ENCODE measurements at places on chromosomes 3 and 15.

GRCh38 chr3:17850448-17850847 lies 108.0 kb upstream of the TBC1D5 start:
- no peak for DNase-seq

GRCh38 chr3:177284383-177284881 lies 87.2 kb upstream of the TBL1XR1 start:
- peak; percentile 6 for DNase-seq

DNA sequence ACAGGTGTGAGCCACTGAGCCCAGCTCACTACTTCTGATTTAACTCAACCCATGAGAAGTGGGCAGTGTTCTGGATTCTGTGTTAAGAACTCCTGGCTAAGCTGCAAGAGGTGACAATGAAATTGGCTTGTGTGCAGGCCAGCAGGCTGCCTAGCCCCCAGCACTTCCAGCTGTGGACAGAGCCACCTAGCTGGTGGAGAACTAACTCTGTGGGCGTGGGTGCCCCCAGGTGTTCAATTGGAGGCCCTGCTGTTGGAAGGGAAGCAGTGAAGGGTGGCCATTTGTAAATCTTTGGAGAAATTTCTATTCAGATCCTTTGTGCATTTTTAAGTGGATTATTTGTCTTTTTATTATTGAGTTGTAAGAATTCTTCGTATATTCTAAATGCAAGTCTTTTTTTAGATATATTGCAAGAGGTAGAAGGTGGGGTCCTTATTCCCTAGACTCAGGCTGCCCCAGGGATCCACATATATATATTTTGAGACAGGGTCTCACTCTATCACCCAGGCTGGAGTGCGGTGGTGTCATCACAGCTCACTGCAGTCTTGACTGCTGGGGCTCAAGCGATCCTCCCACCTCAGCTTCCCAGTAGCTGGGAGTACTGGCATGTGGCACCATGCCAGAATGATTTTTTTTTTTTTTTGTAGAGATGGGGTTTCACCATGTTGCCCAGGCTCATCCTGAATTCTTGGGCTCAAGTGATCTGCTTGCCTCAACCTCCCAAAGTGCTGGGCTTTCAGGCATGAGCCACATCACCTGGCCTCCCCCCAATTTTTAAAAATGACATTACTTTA lies 7.2 kb upstream of the SCAMP5 start:
- peak; percentile 9 for DNase-seq

DNA sequence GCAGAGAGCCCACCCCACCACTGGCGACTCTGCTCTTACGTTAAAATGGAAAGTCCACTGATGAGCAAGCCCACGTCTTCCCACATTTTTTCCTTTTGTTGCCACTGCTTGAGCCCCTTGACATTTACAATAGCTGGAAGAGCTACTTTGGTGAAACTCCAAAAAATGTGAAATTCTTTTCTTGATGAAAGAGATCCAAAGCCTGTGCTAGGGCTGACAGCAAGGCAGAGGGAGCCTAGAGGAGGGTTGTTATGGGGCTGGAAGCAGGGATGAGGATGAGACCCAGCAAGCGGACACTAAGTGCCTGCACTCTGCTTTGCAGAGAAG lies 97.1 kb downstream of the CEMIP start:
- DNase-seq = no peak

GRCh38 chr3:150495149-150495548 lies 51.1 kb downstream of the SERP1 start:
- no peak for DNase-seq

DNA sequence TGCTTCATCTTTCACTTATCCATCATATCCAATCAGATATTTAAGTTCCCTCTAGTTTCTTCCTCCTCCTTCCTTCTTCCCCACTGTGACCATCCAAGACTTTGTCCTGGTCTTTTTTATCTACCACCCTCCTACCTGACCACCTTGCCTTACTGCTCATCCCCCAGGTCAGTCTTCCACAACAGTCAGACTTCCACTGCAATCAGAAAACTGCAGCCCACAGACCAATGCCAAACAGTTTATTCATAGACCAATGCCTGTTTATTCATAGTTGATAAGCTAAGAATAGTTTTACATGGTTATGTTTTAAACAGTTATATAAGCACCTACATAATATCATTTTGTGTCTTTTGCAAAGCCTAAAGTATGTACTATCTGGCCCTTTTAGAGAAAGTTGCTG lies 65.5 kb downstream of the TRIM69 start:
- DNase-seq = no peak

- DNase-seq = no peak
Measured at GRCh38 chr3:127820221-127820825, 2.0 kb downstream of the MGLL start.

DNA sequence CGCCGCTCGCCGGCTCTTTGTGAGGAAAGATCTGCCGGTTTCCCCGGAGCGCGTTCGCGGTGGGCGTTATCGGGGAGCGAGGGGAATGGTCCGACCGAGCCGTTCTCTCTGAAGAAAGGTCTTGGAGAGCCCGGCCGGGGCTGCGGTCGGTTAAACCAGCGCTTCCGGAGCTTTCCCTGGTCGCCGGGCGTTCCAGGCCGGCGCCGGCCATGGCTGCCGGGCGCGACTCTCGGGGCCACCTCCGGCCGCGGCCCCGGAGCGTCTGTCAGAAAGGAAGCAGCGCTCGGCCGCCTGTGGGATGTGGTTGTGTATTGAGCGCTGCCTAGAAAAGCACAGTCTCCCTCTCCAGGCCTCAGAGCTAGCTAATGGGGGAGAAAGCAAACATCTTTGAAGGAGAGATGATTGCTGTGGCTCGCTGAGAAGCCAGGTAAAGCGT lies 731 bp downstream of the FYTTD1 start:
- peak; percentile 35 for DNase-seq

GRCh38 chr3:134180761-134181160 lies 69.9 kb downstream of the RYK start:
- no peak for DNase-seq

- no peak for DNase-seq
Measured at GRCh38 chr15:67784856-67785430, 40.4 kb upstream of the SKOR1 start.

- DNase-seq = no peak
Measured at GRCh38 chr3:87272718-87273341, 3.6 kb downstream of the POU1F1 start.

DNA sequence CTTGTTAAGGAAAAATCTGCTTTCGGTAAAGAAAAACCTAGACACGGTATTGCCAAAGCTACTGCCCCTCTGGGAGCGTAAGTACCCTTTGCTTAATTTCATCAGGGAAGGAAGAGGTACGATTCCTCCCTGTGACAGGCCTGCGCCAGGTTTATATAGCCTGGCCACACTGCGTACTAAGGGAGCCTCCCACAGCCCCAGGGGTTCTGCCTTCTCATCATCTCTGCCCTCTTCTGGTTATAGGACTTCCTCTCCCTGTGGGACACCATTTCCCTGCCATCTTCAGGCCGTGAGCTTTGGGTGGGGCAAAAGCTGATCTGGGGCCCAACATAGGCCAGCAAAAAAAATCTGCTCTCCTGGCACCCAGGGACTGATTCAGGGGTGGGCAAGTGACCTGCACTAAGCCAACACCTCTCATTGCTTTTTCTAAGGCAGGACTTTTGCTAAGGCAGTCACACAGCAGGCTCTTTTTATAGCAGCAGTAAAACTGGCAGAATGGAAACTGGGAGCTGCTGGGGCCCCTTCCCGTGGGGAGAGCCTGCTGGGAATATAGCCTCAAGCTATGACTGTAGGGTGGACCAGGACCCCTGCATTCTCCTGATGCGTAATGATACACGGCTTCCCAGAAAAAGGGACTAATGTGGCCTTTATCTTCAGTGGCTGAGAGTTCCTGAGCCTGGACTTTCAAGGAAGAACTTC lies 76.2 kb downstream of the PRICKLE2 start:
- DNase-seq = no peak

- DNase-seq = no peak
Measured at GRCh38 chr3:161690299-161690620, 193.7 kb downstream of the OTOL1 start.

DNA sequence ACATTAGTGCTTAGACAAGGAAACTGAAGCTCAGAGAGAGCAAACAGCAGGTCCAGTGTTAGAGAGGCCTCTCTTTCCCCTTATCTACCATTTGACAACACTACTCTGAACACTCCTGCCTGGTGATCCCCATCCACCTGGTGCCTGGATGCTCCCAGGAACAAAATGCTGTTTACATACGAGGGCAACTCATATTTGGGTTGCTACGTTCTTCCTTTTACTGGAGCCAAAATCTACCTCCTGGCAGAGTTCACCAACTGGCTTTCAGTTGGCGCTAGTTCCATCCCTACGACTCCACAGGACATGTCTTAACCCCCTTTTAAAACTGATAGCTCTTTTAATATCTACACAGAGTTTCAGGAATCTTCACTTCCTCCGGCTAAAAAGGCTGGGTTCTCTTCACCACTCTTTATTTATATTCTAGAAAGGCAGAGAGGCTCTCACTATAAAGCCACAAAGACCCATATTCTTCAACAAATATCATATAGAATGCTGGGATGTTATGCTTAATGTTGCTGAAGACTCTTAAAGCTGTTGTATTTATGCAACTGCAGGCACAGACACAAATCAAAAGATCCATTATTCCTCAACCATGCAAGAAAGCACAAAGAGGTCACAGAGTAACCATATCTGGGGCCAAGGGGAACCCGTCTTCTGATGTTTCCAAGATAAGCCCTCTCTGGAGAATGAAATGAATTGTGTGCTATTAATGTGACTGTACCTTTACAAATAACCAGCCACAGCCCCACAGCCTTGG lies 47.9 kb downstream of the CCNB2 start:
- no peak for DNase-seq

DNA sequence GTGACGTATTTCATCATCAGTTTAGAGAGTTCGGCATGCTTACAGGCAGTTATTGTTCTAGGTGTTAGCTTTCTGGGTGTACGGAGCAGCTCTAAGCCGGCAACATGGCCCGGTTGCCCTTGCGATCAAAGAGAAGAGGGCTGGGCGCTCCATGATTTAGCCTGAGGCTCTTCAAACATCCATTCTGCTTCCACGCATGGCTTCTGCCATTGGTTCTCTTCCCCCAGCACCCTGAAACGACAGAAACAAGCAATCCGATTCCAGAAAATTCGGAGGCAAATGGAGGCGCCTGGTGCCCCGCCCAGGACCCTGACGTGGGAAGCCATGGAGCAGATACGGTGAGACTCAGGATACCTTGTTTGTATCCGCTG lies 574 bp downstream of the NGRN start:
- DNase-seq = peak; percentile 27

DNA sequence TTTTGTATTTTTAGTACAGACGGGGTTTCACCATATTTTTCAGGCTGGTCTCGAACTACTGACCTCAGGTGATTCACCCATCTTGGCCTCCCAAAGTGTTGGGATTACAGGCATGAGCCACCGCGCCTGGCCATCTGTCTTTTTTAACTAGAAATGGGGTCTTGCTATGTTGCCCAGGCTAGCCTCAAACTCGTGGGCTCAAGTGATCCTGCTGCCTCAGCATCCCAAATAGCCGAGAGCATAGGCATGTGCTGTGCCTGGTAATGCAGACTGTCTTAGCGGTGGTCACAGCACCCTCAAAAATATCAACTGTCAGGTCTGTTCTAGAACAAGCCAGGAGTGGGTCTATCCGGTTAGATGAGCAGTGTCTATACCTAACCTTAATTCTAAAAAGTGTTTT lies 48.2 kb downstream of the SPATA12 start:
- DNase-seq = no peak

DNA sequence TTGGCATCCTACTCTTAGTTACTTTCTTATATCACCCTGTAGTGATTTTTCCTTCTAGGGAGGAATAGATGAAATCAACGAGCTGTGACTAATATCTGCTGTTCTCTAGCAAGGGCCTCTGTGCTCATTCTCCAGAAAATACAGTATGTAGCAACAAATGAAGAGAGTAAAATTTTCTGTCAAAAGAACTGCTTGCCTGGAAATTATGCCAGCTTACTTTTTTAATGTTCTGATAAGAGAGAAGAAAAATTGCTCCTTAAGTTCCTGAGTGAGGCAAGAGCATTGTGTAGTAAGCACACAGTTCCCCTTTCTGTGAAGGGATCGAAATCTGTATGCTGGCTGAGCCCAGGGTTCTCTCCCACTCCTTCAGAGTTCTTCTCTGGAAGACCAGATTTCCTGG lies 51.4 kb upstream of the GK5 start:
- DNase-seq = no peak

DNA sequence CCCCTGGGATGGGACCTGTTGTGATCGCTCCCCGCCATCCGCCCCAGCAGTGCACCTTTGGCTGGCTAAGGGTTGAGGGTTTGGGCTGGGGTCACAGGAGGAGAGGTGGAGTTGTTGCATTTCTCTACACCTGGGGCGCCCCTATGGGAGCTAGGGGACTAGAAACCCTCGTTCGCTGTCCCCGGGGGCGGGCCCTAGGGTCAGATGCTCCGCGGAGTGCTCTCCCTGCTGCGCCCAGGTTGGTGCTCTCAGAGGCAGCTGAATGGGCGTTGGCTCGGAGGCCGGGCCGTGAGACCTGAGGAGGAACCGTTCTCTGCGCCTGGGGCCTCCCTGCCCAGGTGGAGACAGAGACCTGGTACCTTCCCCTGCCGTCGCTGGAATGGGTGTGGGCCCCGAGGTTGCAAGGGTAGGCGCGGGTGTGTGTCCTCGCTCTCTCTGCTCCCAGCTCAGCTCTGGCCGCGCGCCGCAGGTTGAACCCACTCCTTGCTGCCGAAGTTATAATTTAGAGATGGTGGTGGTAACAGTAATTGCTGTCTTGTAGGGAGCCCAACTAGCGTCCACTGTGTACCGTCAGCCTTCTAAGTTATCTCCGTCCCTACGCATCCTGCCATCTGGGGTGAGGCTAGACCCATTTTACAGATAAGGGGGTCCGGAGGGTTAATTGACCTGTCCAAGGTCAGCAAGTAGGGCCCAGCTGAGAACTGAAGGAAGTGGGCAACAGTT lies 965 bp downstream of the FLNB start:
- peak; percentile 27 for DNase-seq

GRCh38 chr15:42063122-42063848 lies 31.1 kb downstream of the PLA2G4D start:
- no peak for DNase-seq

- no peak for DNase-seq
Measured at GRCh38 chr15:56236197-56236596, 7.5 kb downstream of the RFX7 start.

GRCh38 chr15:89839167-89839810 lies 24.6 kb upstream of the ANPEP start:
- DNase-seq = no peak

- no peak for DNase-seq
Measured at GRCh38 chr3:16373341-16373946, 108.4 kb downstream of the OXNAD1 start.

DNA sequence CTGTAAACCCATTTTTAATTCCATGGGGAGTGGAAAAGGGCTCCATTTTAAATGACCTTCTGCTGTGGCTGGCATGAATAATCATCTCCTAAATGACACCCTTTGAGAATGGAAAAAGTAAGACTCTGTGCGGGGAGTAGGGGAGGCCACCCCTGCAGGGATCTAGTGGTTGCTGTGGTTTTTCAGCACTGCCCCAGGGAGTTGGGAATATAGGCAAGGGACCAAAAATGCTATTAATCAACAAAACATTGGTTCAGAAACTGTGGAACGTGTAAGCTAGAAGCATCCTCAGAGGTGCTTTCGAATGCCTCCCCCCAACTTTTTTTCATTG lies 30.1 kb upstream of the ADAMTS7 start:
- no peak for DNase-seq

Data from activated CD4-positive, alpha-beta T cell treated with anti-CD3 and anti-CD28 coated beads, Interleukin-2, amount 50 U/mL, for 4 hours (primary cell).